ENCODE measurements at places on chromosomes 4 and X. TPM values are rescaled to one million over a fixed set of nuclear protein-coding genes. Genes with fewer than 3 reads are reported as not detected.

Gene CSAG1
- total RNA-seq = not detected

Gene PSMD10
- 36.1 TPM for total RNA-seq

Gene NRK
- total RNA-seq = not detected

Gene TLR10
- total RNA-seq = 0.40 TPM

Gene FAM149A
- total RNA-seq = 0.38 TPM

Gene ADAMTS3
- not detected for total RNA-seq

Gene GABRG1
- total RNA-seq = not detected

Gene ZNF330
- total RNA-seq = 53.7 TPM

Gene GLUD2
- total RNA-seq = 0.60 TPM

Gene PROM1
- total RNA-seq = not detected

Gene PRDM8
- 21.9 TPM for total RNA-seq

Gene SCRG1
- total RNA-seq = not detected

Gene GRID2
- not detected for total RNA-seq

Gene C4orf51
- total RNA-seq = not detected

Gene PSAPL1
- total RNA-seq = not detected
